ENCODE measurements at places on chromosomes 3 and 15.

- no peak for DNase-seq
These were observed 652.5 kb upstream of the NECTIN3 start for GRCh38 chr3:110419096-110419495.

DNA sequence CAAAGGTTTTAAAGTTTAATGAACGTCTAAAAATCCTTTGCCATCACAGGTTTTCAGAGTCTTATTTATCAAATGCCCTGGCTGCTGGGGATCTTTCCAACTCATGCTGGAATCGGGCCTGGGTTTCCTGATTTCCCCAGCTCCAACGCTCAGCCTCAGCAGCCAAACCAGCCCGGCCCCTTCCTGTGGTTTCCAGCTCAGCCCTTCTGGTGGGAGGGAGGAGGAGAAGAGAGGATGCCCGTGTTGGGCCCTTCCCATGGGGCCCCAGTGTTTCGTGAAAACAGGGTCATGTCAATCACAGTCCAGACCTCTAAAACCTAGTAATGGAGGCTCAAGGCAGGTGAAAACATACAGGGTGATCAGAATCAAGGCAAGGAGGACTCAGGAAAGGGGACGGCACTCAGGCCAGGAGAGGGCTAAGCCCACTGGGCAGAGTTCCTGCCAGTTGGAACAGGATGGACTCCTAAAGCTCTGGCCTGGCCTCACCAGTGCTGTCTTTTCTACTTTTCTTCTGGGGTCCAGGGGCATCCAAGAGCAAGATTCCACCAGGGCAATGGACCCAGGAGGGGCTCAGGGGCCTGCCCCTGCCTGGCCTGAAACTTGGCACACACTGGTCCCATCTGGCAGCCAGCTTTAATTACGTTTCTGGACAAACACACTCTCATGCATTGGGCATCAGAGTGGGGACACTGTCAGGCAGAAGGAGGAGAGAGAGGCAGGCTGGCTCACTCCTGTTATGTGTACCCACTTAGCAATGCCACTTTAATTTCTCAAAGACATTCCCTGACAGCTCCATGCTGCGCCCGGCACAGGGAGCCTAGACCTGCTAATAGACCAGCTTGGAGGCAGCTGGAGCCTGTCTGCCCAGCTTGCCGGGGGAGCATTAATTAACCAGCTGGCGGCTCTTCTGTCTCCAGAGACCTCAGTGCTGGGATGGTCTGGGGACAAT is 194.6 kb downstream of the FAM43A start:
- DNase-seq: no peak

DNA sequence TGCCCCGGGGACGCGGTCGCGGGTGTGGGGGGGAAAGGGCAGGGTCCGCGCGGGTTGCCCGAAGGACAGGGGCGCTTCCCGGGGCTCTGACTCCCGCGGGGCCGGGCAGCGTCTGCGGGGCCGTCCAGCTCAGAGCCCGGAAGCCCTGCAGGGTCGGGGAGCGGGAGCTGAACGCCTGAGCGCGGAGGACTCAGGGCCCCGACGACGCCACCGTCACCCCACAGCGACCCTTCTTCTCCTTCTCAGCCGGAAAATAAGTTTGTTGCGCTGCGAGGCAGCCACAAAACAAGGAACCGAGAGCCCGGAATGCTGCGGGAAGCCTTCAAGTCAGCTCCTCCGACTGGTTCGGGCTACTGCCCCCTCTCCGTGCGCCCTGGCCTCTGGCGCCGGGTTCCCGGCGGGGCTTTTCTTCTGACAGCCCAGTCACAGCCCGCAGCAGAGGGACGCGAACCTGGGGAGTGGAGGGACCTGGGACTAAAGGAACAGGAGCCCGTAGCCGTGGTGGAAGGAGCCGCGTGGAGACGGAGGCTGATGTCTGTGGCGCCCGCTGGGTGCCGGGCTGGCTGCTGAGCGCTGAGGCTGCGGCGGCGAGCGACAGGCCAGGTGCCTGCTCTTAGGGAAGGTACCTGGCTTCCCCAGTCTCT is 484 bp downstream of the CNTN4 start:
- DNase-seq: no peak

- no peak for DNase-seq
These were observed 14.3 kb downstream of the SPG21 start for GRCh38 chr15:64975390-64975789.

- DNase-seq: no peak
These were observed 26.6 kb downstream of the CGGBP1 start for GRCh38 chr3:88032245-88032644.

DNA sequence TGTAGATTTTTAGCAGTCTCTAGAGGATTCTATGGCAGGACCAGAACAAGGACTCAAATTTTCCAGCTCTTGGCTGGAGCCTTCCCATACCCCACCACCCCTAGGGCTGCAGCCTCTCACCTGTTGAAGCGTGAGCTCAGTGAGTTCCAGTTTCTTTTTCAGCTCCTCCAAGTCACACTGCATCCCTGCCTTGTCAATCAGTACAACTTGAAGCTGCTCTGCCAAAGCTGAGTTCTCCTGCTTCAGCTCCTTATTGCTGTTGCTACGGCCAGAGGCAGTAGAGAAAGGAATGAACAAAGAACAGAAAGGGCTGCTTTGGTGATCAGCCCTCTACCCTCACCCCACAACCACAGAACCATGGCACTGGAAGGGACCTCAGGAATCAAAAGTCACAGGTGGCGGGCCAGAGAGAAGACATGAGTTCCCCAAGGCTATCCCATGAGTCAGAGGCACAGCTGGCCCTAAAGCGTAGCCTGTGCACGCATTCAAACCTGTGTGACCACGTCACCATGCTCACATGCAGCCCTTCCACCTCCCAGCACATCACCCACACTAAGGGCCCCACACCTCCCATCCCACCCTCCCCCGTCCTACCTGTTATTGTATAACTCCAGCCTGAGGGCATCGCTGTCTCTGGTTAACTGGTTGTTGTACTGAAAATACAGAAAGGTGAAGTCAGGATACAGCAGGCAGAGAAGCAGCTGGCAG is 83.3 kb upstream of the C2CD4B start:
- no peak for DNase-seq

GRCh38 chr3:130383424-130383823 is 38.0 kb downstream of the COL6A5 start:
- DNase-seq: no peak

DNA sequence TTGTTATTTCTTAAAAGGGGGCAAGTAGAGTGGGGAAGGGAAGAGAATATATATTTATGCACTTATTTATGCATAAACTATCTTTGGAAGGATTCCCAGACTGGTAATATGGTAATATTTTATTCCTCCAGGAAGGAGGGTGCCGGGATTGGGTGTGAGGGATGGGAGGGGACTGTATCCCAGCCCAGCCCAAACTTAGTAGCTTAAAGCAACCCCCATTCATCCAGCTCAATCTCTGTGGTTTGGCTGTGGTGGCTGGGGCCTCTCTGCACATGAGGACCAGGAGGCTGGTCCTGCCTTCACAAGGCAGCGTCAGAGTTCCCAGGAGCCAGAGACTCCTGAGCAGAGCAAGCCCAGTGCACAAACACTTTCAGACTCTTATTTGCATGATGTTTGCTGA is 48.4 kb downstream of the CCNL1 start:
- no peak for DNase-seq

DNA sequence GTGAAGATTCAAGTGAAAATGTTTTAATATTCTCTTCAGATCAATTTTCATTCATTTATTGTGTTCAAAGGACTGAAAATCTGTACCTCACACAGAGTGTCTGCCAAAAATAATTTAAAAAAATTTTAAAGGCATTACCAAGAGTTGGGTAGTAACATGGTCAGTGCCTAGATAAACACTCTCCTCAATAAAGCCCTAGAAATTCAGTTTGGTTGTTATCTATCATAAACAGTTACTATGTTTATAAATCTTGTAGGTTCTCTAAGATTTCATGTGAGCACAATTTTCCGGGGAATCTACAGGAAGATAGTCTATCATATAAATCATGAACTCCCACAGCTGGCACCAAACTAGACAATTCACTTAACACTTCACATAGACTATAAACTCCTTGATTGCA is 128.6 kb downstream of the GSK3B start:
- no peak for DNase-seq

GRCh38 chr3:167491621-167492020 is 17.8 kb upstream of the SERPINI2 start:
- DNase-seq: no peak

- DNase-seq: no peak
These were observed 163.1 kb downstream of the RPLP1 start for GRCh38 chr15:69615736-69616135.

- no peak for DNase-seq
These were observed 40.1 kb upstream of the MTMR10 start for GRCh38 chr15:31031471-31032067.

GRCh38 chr3:99967796-99968195 is 146.5 kb downstream of the FILIP1L start:
- no peak for DNase-seq

DNA sequence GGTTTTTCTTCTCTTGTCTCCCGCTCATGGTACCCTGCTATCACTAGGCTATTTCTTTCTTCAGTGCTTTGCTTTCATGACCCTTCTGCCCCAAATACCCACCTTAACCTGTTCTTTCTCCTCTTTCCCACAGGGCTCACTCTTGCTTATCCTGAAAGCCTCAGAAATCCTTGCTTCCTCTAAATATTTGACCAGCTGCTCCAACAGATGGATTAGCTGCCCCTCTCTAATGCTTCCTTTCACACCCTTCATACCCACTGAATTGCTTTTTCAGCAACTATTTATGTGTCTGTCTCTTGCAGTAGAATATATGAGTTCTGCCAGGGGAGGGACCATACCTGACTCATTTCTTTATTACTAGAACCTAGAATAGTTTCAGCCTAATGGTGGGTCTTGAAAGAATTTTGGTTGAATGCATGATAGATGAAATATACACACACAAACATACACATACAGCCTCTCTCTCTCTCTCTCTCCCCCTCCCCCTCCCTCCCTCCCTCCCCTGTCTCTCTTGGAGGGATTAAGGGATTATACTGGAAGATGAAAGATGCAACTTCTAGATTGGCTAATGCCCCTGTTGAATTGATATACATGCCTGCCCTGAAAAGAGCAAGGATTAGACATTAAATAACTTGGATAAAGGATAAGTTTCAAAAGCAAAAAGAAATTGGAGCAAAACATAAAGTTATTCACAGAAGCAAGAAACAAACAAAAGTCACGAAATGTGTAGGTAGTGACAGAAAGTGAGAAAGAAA is 95.0 kb upstream of the GADL1 start:
- no peak for DNase-seq

DNA sequence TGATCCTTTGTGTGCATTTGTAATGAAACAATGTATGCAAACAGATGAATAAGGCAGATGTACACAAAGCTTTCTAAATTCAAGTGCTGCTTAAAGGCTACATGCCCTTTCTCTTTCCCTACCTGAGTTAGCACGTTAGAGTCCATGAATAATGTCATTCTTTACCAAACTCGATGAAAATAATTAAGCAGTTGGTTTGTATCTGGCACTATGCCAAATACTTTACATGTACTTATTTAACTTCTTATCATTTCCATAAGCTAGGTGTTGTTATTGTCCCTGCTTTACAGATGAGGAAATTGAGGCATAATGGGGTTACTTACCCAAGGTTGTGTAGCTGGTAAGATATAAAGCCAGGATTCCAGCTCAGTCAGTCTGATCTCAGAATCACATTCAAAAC is 2.4 kb downstream of the GPR171 start:
- DNase-seq: no peak

GRCh38 chr3:13637311-13637891 is 88.5 kb downstream of the FBLN2 start:
- no peak for DNase-seq

- no peak for DNase-seq
These were observed 53.6 kb upstream of the DCLK3 start for GRCh38 chr3:36817806-36818533.

DNA sequence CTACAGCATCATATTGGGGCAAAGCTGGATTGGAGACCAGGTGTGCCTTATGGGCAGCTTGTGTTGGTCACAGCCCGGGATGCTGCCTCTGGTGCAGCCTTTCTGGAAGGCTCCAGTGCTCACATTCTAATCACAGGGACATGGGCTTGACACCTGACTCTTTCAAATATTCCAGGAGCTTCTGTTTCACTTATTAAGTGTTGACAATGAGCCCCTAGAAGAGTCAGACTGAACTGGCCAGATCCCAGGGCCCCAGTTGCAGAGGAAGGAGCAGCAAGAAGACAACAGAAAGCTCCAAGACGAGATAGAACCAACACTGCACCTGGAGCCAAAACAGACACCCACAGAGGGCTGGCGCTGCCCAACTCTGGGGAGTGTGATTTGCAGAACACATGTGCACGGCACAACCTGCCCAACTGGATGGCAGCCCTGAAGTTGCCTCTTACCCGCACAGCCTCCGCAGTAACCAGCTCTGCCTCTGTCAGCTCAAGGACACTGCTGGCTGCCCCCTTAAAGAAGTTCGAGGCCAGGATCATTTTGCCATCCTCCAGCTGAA is 30.3 kb downstream of the ALDH1L1 start:
- DNase-seq: no peak

- no peak for DNase-seq
These were observed 50.5 kb upstream of the SPSB4 start for GRCh38 chr3:141000686-141001085.

DNA sequence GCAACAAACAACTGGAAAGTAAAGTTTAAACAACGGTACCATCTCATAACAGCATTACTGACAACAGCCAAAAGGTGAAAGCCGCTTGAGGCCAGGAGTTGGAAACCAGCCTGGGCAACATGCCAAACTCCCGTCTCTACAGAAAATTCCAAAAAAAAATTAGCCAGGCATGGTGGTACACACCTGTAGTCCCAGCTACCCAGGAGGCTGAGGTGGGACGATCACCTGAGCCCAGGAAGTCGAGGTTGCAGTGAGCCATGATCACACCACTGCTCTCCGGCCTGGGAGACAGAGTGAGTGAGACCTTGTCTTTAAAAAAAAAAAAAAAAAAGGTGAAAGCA is 4.4 kb downstream of the TNK2 start:
- DNase-seq: no peak

GRCh38 chr3:131082871-131083863 is 56.5 kb downstream of the NEK11 start:
- DNase-seq: no peak

- no peak for DNase-seq
These were observed 328.8 kb upstream of the GRM7 start for GRCh38 chr3:6532101-6532500.

DNA sequence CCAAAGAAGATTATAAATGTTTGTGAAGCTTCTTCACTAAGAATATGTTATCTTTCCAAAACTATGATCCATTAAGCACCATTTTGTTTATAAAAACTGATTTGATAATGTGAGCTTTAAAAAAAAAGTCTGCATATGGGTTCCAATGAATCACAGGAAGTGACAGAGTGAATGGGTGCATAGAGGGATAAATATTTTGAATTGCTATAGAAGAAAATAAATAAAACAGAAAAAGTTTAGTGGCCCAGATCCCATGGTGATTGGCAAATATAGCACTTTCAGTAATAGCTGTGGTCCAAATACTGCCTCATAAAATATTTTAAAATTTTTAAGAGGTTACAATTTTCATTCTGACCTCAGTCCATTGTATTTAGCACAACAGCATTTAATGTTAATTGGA is 19.2 kb downstream of the CPA3 start:
- DNase-seq: no peak

- no peak for DNase-seq
These were observed 195.8 kb downstream of the ZMAT3 start for GRCh38 chr3:178875836-178876235.

All from activated T-cell treated with anti-CD3 and anti-CD28 coated beads for 24 hours (primary cell).